Adrenal gland (tissue), 19 donors: ENCODE measurements at places on chromosomes 6 and 20. TPM values are rescaled to one million over a fixed set of nuclear protein-coding genes. Genes with fewer than 3 reads are reported as not detected.

The OR2H2 gene
- not detected for total RNA-seq

DNA sequence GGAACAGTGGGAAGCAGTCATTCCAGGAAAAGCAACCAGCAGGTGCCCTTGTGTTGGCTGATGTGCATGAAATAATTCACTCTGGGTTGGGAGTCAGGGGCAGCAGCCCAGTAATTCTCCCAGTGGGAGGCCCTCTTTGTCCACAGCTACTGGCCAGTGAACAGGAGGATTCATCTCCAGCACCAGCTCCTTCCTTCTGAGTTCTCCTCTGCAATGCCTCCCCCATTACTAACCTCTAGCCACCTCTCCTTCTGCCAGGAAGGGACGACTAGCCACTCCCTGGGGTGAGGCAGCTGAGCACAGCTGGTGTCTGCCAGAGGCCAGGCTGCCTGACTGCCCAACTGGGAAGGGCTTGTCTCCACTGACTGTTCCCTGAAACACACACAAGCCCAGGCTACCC, 12.5 kb upstream of the R3HDML start:
- DNase-seq = no peak

The BPIFB1 gene
- total RNA-seq = not detected

- DNase-seq = peak; percentile 95
Measured at GRCh38 chr6:34709386-34709785, 12.8 kb upstream of the ILRUN start.

- peak; percentile 47 for DNase-seq
Measured at GRCh38 chr6:116461932-116462885, 1.0 kb downstream of the CALHM6 start.

DNA sequence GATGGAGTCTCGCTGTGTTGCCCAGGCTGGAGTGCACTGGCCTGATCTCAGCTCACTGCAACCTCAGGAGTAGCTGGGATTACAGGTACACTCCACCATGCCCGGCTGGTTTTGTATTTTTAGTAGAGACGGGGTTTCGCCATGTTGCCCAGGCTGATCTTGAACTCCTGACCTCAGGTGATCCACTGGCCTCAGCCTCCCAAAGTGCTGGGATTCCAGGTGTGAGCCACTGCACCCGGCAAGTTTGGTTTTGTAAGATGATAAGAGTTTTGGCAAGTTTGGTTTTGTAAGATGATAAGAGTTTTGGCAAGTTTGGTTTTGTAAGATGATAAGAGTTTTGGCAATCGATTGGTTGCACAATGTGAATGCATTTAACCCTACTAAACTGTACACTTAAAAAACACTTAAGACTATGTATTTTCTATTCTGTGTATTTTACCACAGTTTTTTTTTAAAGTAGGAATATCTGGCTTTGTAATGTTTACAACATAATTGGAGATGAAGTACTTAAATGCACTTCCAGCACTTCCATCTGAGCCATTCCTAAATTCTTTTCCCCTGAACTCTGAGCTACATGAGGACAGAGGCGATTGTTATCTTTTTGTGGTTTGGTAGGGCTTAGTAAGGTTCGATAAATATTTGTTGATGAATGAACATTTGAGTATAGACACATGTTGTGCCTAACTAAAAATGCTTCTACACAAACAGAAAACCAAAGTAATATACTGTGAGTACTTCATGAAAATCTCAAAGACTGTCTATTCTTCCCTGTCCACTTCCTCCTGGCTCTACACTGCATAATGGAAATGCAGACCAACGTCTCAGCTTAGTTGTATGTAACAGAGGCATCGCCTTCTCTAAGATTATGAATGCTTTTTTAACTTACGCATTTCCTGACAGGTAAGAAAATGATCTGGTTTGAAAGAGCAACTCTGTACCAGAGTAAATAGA, 18.8 kb downstream of the SAMHD1 start:
- no peak for DNase-seq

DNA sequence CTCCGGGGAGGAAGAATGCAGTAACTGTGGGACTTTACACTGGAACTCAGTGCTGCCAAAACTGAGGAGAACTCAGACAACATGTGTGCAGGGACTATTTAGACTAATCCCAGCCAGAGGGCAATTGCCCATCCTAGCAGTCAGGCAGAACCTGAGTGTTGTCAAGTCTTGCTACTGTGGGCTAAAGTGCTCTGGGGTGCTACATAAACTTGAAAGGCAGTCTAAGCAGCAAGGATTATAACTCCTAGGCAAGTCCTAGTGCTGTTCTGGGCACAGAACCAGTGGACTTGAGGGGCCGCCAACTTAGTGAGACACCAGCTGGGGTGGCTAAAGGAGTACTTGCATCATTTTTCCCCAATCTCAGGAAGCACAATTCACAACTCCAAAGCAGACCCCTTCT, 363.8 kb upstream of the PTCHD4 start:
- DNase-seq = no peak
